ENCODE measurements at places on chromosomes 2 and 18.

GRCh38 chr2:241868661-241869081 lies 858 bp upstream of the RTP5 start:
- no peak for DNase-seq

DNA sequence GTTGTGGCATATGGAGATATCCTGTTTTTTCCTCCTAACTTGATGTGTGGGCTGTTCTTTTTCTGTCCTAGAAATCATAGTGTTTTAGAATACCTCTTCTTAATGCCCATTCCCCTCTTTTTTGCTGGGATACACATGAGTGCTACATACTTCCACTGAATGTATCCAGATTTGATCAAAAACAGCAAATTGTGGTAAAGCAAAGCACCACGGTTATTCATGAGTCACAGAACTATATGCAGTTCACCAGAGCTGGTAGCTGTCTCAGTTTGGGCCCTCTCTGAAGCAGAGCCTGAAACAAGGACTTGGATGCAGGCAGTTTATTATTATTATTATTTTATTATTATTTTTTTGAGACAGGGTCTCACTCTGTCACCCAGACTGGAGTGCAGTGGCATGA lies 69.9 kb upstream of the CTLA4 start:
- DNase-seq: no peak

DNA sequence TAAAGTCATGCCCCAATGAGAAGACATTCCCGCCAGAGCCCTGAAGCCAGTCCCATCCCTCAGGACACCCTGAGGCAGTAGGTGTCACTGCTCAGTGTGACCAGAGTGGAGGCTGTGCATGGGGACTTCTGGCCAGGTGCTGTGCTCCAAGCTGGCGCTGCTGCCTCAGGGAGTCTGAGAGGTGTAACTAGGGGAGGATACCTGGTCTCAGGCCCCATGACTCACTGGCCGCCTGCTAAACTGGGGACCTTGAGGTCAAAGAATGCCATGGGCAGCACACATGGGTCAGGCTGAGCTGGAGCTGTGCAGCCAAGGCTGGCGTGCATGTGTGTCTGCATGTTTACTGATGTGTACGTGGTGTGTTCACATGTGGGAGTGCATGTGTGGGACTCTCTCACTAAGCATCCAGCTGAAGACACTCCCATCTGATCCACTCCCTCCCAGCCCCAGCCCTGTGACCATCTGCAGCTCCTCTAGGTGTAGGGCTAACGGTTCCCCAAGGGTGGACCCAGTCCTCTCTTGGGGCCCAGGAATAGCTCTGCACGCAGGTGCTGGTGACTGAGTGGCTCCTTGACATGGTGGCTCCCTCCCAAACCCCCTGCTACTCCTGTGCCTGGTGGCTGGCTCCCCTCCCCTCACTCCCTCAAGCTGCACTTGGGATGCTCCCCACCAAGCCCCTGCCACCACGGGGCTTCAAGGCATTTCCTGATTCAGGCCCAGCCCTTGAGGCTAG lies 16.5 kb downstream of the HS6ST1 start:
- DNase-seq: no peak

GRCh38 chr2:69469375-69469774 lies 32.1 kb upstream of the NFU1 start:
- no peak for DNase-seq
